Brain (organoid and tissue), 16 donors: ENCODE measurements at places on chromosomes 4 and X.

DNA sequence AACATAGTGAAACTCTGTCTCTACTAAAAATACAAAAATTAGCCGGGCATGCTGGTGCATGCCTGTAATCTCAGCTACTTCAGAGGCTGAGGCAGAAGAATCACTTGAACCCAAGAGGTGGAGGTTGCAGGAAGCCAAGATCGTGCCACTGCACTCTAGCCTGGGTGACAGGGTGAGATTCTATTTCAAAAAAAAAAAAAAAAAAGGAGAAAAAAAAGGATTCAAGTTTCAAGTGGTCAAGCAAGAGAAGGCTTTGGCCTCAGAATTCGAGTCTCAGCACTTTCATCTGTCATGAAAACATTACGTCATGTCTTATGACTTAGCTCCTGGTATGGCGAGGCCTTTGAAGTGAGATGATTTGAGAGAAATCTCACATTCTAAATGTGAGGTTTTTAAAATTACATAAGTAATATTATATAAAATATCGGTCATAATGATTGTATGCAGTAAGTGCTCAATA lies 21.2 kb upstream of the DHRSX start:
- no peak for DNase-seq

DNA sequence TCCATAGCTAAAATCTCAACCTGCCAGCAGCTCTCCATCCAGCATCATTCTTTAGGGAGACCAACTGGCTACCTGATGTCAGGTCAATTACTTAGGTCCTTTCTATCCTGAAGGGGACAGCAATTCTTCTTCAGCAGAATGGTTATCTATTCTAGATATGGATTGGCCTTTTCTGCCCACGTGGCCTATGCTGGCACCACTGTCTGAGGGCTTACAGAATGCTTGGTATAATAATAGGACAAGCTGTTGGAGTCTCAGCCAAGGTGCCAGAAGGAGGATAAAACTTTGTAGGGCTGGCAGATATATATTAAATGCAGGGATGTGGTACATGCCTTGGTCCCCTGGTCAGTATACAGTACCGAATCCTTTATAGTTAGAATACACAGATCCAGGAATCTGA lies 89.8 kb upstream of the C1GALT1C1 start:
- DNase-seq = no peak

DNA sequence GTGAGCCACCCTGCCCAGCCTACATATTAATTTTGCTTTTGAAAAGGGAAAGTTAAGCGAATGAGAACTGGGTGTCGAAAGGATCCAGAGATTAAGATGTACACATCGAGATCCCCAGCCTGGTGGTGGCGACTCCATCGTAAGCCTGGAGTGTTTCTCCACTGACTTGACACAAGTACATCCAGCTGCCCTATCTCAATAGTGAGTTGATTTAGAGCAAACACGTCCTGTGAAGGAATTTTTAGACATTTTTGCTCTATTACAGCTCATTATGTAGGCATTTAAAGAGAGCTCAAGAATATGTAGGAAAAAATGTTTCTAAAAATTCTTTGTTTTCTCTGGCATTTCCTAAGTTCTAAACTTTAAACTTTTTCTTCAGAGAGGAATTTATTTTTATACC lies 11.7 kb upstream of the CLDN34 start:
- DNase-seq = no peak

DNA sequence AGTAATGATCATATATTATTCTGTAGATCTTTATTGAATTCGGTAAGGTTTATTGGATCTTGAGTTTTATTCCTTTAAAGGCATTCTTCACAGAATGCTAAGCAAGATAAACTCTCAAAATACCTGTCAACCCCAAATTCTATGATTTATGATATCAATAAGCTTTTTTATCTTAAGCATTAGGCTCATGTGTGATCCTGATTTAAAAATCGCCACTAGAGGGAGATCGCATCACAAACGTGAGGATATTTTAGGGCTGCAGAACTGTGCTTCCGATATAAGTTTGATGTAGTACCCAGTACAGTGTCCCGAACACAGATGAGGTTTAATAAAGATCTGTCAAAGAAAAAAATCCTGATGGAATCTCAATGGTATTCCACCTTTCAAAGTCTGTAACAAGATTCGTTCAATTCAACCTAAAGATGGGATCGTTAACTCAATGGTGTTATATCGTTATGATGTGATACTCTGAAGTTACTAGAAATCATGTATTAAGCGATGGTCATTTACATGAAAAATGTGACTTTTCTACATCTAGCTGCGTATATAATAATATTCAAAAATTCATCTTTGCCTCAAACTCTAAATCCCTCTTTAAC lies 169.0 kb downstream of the CORIN start:
- DNase-seq = peak; percentile 70

- DNase-seq = no peak
Observed at GRCh38 chr4:13541720-13542576, 2.4 kb downstream of the NKX3-2 start.
